NCI-H510A treated with DMSO at 0.1 percent for 48 hours (cell line): ENCODE measurements at places on chromosomes 16 and 17.

DNA sequence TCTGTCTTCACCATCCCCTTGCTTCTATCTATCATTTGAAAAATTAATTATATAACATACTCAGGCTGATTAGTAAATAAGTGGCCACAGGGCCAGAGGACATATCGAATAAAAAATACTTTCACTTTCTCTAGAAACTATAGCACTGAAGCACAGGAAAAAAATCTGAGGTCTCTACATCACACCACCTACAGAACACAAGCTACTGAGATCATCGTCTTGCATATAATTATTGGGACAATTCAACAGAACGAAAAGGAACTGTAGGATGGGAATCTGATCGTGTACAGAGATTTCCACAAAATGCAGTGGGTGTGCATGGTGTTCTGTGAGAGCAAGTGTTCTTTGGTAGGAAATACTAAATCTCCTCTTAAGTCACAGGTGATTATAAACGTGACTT is 289.6 kb upstream of the ERCC4 start:
- no peak for DNase-seq

DNA sequence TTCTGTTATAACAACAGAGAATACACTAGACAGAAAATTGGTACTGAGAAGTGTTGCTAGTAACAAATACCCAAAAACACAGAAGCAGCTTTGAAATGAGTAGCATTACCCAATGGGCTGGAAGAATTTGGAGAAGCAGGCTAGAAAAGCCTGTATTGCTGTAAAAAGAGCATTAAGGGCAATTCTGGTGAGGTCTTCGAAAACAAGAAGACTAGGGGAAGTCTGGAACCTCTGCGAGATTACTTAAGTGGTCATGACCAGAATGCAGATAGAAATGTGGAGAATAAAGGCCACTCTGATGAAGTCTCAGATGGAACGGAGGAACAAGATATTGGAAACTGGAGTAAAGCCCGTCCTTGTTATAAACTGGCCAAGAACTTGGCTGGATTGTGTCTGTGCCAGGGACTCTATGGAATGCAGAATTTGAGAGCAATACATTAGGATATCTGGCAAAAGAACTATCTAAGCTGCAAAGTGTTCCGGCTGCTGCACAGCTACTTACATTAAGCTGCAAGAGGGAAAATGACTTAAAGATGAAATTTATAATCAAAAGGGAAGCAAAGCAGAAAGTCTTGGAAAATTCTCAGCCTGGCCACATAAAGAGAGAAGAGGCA is 44.9 kb upstream of the PEMT start:
- no peak for DNase-seq

GRCh38 chr17:77317091-77317750 is 176.5 kb downstream of the SEC14L1 start:
- no peak for DNase-seq

- DNase-seq, result no peak
Observed at GRCh38 chr16:68526143-68526781, 12.8 kb upstream of the ZFP90 start.

GRCh38 chr17:80799538-80800480 is 191.8 kb upstream of the CHMP6 start:
- peak; percentile 46 for DNase-seq

DNA sequence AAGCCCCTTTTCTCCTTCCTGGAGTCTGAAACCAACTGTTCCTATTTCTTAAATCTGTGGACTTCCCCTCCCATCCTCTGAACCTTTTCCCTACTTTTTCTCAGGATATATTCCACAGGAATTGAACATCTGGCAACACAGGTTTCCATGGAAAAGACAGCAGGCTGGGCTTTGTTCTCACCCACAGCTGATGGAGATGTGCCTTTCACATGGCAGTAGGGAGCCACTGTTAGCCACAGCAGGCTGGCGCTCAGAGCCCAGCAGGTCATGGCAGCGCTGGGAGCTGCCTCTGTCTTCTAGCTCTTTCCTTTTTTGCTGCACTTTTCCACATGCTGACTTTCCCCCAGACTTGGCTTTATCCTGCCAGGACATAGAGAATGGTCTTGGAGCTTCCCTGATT is 116.4 kb upstream of the NLRP1 start:
- no peak for DNase-seq

- peak; percentile 76 for DNase-seq
Observed at GRCh38 chr17:43900183-43900857, 7.0 kb downstream of the MPP2 start.

GRCh38 chr17:40541060-40541872 is 24.0 kb downstream of the CCR7 start:
- DNase-seq, result no peak

- DNase-seq, result no peak
Observed at GRCh38 chr16:68629351-68629910, 15.7 kb upstream of the CDH3 start.

GRCh38 chr16:359871-360697 is 7.6 kb upstream of the AXIN1 start:
- no peak for DNase-seq

DNA sequence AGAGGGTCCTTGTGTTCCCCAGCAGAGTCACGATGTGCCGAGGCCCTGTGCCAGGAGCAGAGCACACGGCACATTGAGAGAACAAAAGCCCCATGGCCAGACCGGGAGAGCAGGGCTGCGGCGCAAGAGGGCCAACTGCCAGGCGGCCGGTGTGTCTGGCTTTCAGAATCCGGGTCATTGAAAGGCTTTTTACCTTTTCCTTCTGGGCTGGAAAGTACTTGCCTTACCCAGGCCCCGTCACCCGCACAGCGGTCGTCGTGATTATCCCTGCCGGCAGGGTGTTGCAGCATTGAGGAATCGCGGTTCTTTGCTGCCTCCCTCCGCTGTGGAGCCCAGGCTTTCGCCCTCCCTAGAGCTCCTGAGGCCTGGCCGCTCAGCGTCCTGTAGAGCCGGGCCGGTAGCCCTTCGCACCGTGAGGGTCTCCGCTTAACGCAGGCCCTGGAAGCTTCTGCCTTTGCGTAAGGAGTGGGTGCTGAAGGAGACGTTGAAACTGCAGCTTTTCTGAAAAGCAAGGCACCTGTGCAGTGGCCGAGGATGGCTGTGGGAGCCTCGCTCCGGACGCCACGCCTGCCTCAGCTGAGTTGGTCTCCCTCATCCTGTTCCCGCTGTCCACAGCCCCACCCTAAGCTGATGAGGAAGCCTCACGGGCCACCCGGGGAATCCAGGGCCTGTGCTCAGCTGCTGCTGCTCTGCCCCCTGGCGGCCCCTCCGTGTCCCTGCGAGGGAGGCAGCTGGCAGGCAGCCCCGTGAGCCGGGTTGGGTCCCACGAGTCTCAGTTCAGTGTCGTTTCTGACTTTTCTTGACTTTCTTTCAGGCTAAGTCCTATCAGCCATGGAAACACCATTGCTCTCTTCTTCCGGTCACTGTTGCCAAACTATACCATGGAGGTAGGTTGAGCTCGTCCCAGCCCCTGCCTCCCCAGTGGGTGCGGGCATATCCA is 8.6 kb upstream of the MC1R start:
- no peak for DNase-seq

DNA sequence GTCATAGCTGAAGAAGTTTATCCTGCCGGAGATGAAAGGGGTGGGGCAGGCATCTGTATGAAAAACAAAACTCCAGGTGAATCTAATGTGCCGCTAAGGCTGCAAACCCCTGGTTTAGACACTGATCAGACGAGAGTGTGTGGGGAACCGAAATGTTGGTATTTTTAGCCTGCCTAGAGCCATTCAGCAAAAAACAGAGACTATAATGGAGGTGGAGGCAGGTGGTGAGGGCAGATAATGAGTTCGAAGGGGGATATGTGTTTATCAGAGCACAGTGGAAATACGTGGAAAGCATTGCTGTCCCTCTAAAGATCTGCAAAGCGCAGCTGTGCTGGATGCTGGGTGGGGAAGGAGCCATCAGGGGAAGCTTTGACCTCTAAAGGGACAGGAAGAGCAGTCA is 127.5 kb upstream of the WSCD1 start:
- DNase-seq, result no peak
